ENCODE measurements at places on chromosomes 11 and 22.

DNA sequence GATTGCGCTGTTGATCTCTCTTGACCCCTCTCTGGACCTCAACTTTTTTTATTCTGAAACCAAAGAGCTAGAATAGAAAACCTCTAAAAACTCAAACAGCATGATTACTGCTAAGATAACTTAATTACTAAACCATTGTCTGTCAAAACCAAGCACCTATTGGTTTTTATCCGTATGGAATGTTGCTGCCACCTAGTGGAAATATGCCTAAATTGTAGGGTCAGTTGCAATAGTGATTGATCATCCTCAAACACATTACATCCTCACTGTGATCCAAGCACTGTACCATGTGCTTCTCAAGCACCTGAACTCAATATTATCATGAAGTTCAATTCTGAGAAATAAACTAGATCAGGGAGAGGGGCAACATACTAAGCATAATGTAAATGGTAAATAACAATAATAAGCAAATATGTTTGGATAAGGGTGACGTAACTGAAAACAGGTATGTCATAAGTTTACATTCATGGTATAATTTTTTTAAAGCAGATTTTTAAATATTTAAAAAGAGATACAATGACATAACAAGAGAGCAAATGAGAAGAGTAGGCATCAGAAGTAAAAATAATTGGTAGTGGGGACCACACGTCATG lies 3.8 kb upstream of the OR5A2 start:
- DNase-seq, result no peak

DNA sequence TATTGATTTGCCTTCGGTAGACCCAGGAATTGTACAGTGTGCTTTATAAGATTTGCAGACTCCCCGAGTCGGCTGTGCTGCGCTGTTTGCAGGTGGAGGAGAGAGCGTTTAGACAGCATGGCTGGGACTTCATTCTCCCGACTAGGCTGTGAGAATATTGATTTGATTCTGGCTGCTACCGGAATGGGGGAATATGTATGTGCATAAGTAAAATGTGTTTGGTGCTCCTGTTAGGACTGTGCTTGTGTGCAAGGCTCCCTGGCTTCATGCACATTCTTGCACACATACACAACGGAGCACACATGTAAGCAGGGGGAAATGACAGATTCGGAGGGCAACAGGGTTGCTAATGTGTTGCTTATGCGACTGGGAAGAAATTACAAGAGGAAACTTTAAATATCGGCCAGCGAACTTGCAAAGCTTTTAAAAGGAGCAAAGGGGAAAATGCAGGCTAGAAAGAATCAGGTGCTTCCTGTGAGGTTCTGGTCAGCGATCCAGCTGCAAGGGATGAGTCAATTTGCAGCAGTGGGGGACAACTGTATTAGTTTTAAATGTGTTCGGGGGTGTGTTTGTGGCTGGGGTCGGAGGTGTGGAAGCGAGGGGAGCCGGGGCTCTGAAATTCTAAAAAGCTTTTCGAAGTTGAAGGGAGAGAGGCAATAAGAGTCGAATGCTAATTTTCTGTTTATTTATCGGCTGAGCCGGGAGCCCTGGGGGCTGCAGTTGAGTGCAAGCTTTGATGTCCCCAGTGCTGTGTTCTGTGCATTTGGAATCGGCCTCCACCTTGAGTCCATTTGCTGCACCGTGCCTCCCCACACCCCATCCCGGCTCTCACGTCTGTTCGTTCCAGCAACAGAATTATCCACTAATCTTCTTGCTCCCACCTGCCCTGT lies 731 bp downstream of the NTM start:
- DNase-seq, result no peak

DNA sequence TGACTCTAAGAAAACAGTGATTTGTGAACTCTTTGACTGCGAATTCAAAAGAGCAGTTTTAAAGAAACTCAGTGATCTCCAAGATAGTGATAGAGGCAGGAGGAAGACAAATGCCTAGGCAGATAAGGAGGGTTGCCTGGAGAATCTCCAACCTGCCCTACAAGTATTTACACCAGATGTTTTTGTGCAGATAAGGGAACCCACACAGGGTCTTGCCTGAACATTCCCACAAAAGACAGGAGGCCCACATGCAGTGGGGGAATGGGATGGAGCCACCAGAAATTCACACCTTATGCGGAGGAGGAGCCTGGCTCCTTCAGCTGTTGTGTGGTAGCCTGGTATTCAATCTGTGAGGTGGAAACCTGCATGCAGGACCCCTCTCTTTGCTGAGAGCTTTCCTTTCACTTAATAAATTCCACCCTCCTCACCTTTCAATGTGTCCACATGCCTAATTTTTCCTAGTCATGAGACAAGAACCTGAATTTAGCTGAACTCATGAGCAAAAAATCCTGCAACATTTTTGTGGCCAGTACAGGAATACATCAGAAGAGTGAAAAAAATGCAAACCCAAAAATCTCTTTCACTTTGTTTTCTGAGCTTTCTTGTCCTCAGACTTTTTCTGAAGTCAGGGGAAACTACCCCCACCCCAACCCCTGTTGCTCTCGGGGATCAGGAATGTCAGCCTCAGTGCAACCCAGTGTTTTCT lies 8.1 kb upstream of the GLYAT start:
- DNase-seq, result no peak

DNA sequence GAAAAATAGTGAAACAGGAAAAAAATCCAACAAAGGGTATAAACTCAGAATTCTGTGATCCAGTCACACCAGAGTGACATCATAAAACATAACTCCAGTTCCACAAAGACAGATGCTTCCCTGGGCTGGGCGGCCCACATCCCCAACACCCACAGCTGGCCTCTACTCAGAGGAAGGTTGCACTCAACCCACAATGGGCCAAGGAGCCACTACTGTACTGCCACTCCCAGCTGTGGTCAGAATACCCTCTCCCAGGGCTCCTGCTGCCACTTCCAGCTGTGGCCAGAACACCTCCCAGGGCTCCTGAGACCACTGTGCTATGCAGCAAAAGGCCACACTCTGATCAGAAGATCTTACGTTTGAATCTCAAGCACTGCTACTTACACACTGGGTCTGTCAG lies 18.3 kb downstream of the SMCO4 start:
- DNase-seq, result no peak

DNA sequence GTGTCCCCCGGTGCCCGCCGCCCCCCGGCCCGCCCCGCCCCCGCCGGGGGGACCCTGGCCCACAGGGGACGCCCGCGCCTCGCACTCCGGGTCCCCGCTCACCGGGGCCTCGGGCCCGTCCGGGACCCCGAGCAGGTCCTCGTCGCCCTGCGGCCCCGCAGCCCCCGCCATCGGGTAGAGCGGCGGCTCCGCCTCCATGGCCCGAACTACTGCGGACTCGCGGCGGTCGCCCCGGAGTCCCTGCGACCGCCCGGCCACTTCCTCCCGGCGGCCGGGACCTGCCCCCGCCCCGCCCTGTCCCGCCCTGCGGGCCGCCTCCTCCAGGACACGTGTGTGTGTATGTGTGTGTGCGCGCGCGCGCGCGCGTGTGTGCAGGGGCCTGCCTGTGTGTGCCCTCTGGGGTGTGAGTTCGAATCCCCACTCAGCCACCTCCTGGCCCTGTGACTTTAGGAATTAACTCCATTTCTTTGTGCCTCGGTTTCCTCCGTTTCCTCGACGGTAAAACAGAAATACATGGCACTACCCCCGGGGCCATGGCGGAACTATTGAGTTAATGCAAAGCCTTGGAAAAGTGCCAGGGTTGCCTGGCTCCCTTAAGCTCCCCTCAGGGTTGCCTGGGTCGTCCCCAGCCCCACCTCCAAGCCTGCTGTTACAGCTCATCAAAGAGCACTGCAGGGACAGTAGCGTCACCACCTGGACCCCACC lies at the start of gene UNC93B1:
Gene UNC93B1 (minus strand): TSS at position 252 of the 705 bp plus-strand sequence. CDS start 54 bp downstream, at position 198.
- DNase-seq, result peak; percentile 60

GRCh38 chr11:120612513-120613263 lies 101.1 kb downstream of the GRIK4 start:
- DNase-seq, result no peak

- DNase-seq, result no peak
These were observed 78.3 kb upstream of the CHRM4 start for GRCh38 chr11:46469926-46470325.

DNA sequence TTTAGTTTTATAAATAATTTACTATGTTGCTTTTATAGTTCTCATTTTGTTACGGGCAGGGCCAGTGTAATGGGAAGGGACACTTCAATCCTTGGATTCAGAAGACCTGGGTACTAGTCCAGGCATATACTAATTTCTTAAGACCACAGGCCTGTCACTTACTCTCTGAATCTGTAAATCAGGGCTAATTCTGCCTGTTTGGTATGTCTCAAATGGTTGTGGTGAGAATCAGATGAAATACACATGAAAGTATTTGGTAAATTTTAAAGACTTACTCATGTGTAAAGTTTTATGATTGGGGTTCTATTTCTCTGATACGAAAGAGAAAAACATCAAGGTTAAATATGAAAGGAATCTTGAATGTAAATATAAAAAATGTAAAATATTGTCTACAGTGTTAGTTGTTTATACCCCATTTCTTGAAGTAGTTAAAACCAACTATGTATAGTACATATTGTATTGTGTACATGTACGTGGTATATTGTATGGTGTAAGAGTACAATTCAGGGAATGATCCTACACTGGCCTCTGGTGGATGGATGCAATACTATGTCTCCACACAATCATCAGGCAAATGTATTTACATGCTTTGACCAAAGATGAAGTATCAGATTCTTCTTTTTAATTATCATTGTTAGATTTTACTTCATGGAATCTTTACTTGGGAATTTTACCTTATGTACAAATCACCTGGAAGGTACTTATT lies 24.5 kb upstream of the RAG2 start:
- DNase-seq, result no peak

DNA sequence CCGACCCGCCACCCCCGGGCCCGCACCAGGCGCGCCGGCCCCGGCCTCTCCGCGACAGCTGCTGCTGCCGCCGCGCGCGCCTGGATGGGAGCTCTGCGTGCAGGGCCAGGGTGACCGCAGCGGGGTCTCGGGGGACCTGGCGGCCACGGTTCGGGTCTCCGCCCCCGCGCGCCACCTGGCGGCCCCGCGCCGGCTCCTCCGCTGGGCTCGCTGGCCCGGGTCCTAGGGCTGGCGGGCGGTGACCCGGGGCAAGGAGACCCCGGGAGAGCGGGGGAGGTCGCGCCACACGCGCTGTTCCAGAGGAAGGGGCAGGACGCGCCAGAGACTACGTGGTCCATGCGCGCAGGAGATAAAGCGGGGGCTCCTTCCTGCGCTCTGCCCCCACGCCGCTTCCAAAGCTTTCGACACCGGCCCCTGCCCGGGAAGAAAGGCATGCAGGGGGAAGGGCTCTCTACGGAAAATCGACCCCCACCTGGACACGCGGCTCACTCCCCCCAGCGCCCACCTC lies 562 bp downstream of the SHANK2 start:
- no peak for DNase-seq

DNA sequence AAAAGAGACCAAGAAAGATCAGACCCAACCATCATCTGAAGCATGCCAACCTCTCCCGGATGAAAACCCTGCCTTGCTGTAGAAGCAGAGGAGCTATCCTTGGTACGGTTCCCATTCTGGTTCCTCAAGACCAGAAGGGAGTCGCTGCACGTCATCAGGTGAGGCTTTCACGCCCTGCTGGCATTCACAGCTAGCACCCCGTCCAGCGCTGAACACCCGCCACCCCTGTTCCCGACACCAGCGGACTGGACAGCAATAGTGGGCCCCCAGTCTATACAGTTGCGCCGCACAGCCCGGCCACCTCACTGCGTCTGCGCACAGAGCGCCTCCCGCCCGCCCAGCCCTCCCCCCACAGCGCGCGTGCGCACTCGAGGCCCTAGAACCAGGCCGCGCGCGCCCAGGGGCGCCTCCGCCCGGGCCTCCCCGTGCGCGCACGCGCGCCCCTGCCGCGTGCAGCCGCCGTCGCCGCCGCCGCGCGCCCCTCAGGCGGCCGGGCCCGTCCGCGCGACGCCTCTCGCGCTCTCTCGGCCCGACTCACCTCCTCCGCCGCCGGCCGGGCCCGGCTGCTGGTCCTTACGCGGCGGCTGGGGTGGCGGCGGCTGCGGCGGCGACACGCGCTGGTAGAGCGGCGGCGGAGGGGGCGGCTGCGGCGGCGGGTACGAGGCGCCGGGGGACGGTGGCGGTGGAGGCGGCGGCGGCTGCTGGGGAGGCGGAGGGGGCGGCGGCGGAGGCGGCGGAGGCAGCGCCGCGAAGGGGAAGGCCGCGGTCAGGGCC lies 706 bp downstream of the SF1 start:
- DNase-seq, result peak; percentile 81
